ENCODE measurements at places on chromosomes 4 and X.

GRCh38 chr4:176302283-176303275 lies 17.2 kb upstream of the SPCS3 start:
- no peak for DNase-seq

DNA sequence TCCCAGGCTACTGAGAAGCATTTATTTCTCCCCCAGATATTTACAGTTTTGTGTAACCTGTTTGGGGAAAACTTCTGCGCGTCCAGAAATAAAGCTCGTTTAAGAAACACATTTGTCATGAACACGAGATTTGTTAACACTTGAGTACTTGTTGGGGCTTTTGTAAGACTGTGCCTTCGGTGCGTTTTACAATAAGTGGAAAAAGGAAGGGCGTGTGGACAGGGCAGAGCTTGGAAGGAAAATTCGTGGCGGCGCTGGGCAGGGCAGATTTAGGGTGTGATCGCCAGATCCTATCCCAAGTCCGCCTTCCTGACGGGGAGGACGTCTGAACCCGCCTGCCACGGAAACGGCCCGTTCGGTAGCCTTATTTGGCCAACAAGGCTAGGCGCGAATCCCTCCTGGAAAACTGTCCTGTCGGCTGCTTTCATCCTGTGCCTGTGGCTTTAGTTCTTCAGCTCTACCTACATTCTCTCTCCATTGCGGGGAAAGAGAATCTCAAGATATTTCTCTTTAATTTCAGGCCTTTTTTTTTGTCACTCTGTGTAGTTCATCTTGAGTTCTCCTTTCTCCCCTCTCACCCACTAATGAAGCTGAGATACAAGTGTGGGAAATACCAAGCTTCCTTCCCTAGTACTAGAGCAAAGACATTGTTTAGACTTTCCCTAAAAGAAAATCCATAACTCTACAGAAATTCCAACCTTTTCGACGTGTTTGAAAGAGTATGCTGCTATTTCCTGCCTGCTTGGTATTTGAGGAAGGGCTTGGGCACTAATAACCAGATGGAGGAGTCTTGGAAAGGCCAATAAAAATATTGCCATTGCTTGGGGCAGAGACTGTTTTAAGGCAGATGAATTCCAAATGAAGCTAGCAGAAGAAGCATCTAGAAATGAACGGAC lies 982 bp downstream of the PDLIM5 start:
- DNase-seq = no peak

DNA sequence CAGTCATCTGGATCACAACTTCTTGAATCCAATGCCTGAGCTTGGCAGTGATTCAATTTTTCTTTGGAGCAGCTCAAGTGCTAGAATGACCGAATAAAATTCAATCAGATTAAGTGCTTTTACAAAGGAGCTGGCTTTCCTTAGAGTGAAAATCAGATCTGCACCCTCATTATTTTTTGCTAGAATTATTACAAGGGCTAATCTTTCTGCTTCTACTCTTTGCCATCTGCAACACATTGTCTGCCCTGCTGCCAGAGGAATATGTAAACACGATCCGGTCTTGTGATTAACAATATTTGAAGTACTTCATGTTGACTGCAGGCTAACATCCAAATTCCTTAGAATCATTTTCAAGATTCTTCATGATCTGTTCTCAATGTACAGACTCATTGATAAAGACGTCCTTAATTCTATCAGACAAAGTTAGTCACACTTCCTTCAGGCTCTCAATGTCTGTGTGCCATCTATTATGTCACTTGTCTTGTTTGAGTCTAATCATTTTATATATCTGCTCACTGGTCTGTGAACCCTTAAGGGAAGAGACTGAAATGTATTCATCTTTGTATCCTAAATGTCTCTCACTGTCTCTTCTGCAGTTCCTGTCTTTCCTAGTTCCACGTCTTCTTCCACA lies 531.2 kb downstream of the GALNTL6 start:
- no peak for DNase-seq

DNA sequence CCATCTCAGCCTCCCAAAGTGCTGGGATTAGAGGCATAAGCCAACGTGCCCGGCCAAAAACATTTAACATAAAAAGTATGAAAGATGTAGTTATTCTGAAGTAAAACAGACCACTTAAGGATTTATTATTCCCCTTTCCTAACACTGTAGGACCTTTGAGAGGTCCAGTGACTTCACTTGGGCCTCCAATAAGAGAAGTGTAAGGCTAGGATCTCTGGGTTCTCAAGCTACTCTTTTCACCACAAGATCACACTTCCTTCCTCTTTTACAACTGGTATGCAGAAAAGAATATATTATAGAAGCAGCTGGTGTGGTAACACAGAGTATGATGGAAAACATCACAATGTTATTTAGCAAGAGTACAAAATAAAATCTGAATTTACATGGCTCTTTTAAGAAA lies 30.2 kb upstream of the CCNG2 start:
- no peak for DNase-seq

DNA sequence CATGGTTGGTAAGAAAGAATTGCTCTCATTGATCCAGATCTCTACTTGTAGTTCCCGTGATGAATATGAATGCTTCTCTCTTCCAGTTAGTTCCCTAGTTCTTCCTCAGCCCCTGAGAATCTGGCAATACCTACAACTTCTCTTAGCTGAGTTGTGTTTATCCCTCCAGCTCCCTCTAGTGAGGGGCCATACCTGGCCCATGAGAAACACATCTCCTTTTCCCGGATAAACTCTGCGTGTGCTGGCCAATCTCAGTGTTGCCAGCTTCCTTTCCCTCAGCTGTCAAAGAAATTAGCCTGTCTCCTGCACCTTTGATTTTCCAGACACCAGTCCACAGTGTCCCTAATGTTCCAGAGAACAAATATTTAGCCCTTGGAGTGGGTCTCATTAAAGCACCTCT lies 5.7 kb downstream of the CBLL2 start:
- DNase-seq = no peak

GRCh38 chr4:121070274-121070673 lies 2.1 kb downstream of the NDNF start:
- DNase-seq = no peak

DNA sequence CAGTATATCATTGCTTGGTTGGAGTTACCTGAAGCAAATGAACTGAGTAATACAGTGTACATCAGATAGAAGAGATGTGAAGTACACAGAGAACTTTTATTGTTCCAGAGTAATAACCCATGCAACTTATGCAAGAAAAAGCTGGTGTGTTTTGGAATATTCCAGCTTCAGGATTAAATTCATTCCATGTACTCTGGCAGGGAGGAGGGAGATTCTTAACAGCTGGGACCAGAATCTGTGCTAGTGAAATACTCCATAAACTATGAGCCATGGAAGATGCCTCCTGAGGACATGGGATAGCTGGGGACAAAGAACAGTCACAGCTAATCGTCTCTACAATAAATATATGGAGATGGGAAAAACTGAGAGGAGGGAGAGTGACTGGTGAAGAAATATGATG lies 101.6 kb upstream of the OTUD4 start:
- no peak for DNase-seq

GRCh38 chrX:19964017-19964710 lies 26.7 kb downstream of the BCLAF3 start:
- DNase-seq = peak; percentile 1

GRCh38 chr4:74675673-74676279 lies 118.5 kb downstream of the BTC start:
- DNase-seq = no peak

DNA sequence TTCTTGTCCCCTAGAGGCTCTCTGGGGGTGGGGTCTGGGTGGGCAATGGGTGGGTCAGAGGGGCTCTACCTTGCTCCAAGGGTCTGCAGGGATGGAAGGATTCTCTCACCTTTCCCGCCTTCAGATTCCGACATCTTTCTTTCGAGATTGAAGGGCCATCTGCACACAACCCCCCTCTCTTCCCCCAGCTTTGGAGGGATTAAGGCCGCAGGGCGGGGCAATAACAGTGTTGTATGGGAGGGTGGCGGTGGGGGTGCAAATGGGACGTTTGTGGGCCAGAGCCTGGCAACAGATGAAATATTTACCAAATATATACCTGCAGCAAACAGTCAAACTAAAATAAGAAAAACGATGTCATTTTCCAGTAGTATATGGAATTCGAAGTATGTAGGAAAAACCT lies at the start of gene CACNA1F:
CACNA1F (minus strand) TSS at position 165 of the 400 bp plus-strand sequence; CDS start at position 134, 31 bp downstream.
- no peak for DNase-seq

DNA sequence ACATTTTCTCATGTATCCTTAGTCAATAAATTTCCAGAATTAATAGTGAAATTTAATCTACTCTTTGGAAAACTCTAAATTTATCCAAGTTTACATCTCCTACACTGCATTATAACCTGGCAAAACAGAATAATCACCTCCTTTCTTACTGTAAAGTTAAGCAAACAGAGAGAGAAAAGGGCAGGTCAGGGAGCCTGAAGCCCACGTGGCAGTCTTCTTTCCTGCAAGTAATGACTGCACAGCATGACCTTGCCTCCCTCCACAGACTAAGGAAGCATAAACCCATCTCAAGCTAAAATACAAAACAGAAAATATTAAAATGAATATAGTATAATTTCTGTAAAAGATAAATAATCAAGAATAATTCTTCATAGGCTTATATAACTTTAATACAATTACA lies 1153.0 kb downstream of the C4orf33 start:
- DNase-seq = no peak

DNA sequence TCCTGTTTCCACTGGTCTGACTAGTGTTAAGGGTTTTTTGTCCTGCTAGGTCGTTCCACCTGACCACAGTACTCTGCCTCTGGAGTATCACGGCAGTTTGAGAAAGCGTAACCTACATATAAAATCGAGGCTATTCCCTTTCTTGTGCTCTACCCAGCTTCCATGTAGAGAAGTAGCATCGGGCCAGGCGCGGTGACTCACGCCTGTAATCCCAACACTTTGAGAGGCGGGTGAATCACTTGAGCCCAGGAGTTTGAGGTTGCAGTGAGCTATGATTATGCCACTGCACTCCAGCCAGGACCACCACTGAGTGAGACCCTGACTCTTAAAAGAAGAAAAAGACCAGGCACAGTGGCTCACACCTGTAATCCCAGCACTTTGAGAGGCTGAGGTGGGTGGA lies 7.5 kb downstream of the PPEF1 start:
- DNase-seq = no peak

- no peak for DNase-seq
These were observed 457.2 kb downstream of the GALNTL6 start for GRCh38 chr4:172270397-172270796.

DNA sequence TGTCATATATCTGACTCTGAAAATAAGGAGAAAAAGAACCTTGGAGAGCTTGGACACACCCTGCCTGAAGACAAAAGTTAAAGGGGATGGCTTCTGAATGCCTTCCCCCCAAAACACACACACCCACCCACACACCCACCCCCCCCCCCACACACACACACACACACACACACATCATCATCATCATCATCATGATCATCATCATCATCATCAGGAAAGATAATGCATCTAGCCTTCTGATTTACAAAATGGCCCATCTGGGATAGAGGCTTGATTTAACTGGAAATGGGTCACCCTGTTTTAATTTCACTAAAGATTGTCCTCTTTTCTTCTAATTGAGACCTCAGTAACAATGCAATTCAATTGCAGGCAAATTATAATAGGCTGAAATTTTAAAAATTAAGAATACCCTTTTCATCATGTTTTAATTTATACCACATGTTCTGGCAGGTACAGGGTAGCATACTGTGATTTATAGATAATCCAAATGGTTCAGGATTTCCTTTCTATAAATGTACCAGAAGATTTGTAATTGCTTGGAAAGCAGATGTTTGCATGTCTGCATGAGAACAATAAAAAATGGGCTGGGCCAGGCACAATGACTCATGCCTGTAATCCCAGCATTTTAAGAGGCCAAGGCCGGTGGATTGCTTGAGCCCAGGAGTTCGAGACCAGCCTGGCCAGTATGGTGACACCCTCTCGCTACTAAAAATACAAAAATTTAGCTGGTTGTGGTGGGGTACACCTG lies 56.5 kb downstream of the TRIM2 start:
- DNase-seq = no peak

- DNase-seq = no peak
These were observed 11.2 kb upstream of the MORF4L2 start for GRCh38 chrX:103697687-103698086.

GRCh38 chr4:110135523-110135922 lies 62.9 kb downstream of the ELOVL6 start:
- DNase-seq = no peak

DNA sequence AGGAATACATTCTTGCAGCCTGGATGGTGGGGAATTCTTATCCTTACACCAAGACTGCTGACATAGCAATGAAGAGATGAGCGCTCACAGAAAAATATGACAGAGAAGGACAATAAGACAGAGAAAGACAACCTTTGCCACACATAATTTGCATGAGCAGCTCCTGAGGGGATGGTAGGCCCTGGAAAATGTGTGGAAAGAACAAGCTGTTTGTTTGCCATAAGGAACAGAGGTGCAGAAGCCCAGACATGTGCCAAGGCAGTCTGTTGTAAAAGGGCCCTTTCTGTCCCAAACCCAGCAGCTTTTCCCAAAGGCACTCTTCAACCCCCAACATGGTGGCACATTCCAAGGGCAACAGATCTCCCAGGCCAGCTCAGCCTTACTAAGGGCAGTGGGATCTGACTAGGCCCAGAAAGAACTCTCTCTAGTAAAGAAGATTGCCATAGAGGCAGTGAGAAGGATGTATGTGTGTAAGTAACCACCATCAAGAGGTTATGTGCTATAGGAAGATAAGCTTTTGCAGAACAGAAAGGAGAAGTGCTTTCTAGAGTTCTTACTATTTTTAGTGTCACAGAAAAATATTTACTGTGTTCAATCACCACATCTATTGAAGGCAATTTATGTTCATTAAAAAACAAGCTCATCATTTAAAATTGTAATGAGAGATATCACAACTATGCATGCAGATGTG lies 287.0 kb upstream of the RASGEF1B start:
- DNase-seq = no peak

DNA sequence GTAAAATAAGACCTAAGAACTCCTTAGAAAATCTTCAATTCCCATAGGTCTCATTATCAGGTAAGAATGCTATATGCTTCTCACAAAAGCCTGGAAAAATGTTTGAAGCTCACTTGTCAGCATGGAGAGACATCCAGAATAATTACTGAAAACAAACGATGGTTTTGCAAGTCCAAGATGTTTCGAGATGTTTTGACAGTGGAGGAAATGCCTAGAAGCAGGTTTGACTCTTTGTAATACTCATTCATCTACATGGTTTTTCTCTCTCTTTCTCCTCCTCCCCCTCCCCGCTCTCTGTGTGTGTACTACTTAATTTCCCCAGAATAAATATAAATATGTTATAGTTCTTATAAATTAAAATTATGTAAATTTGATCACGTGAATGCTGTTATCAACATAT lies 131.9 kb upstream of the NR3C2 start:
- no peak for DNase-seq

DNA sequence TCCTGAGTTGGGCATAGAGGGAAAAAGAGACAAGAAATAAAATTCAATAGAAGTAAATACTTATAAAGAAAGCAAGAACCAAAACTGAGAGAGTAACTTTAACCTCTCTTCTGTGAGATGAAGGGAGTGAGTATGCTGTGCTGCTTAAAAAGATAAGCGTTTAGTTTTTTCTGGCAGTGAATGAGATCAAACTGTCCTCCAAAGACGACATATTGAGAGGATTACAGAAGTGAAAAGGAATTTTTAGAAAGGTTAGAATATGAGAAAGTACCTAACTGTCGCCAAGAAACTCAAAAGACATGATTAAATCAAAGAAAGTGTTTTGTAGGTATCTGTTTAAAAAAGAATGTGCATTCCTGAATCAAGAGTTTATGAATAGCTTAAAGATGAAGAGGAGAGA lies 16.0 kb downstream of the GAB1 start:
- DNase-seq = no peak

GRCh38 chr4:122673252-122673651 lies 52.4 kb upstream of the IL21 start:
- no peak for DNase-seq

All from stimulated activated CD8-positive, alpha-beta memory T cell treated with anti-CD3 and anti-CD28 coated beads, Interleukin-2, amount 100 ng/mL, for 48 hours (primary cell).